ENCODE measurements at places on chromosomes 5 and 9. TPM values are rescaled to one million over a fixed set of nuclear protein-coding genes. Genes with fewer than 3 reads are reported as not detected.
A peak's percentile ranks its signal among the peaks of the same experiment; 100 is the strongest.

GRCh38 chr9:88559661-88560060 lies 24.7 kb downstream of the NXNL2 start:
- no peak for DNase-seq

DNA sequence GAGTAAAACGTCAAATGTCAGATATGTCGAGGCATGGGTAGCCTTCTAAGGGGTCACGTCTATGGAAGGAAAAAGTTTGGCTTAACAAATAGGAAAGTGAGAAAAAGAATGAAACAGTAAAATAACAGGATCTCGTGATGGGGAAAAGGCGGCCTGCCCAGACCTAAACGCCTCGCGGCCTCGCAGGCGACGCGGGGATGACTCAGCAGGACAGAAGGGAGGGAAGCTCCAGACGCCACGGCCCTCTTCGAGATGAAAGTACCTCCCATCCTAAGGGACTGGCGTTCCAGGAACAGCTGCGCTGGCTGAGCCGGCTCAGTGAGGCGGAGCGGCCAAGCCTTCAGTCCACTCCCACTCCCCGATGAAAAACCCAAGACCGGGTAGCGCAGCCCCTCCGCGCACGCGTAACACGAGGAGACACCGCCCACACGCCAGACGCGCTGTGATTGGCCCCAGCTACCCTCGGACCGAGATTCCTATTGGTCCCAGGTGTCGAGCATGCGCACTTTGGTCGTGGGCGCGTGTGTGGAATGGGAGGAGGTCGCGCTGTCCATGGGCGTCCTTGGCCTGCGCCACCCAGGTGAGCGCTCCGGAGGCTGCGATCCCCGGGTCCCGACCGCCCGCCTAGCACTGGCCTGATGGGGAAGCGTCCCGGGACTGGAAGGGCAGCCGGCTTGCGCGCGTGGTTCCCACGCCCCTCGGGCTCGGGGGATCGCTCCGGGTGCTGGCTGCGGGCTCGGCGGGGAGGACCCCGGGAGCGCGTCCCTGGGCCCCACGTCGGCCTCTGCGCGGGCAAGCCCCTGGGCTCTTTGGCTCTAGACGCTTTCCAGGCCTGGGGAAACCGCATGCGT lies 588.5 kb downstream of the MTRR start:
- DNase-seq: peak; percentile 86

DNA sequence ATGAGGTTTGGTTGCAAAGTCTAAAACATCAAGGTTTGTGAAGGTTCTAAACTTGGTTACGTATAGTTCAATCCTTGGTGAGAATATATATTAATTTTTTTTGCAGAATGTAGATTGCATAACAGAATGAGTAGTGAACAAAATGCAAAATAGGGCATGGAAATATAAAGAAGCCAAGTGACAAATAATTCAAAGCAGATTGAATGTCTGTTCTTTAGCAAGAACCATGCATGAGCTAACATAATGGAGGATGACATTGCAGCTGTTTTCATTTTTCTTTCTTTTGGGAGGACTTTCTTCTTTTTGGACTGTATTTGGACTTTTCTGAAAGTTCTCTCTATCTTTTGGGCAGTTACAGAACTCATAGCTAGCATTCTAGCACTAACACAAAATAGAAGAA lies 194.8 kb upstream of the MRPS30 start:
- no peak for DNase-seq

DNA sequence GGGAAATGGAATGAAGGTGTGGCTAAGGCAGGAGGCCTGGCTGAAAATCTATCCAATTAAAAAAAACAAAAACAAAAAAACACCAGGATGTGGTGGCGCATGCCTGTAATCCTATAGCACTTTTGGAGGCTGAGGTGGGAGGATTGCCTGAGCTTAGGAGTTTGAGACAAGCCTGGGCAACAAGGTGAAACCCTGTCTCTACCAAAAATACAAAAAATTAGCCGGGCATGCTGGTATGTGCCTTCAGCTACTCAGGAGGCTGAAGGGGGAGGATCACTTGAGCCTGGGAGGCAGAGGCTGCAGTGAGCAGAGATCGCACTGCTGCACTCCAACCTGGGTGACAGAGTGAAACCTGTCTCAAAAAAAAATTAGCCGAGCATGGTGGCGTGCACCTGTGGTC lies 21.1 kb downstream of the GRHPR start:
- no peak for DNase-seq

- DNase-seq: peak; percentile 61
Observed at GRCh38 chr9:116549061-116549664, 137.9 kb upstream of the TRIM32 start.

ACSL6 gene
- 0.41 TPM for total RNA-seq

SPINK14 gene
- total RNA-seq: not detected

All from transverse colon (tissue), 4 donors.